ENCODE measurements at places on chromosomes 3 and 15. TPM values are rescaled to one million over a fixed set of nuclear protein-coding genes. Genes with fewer than 3 reads are reported as not detected.

DNA sequence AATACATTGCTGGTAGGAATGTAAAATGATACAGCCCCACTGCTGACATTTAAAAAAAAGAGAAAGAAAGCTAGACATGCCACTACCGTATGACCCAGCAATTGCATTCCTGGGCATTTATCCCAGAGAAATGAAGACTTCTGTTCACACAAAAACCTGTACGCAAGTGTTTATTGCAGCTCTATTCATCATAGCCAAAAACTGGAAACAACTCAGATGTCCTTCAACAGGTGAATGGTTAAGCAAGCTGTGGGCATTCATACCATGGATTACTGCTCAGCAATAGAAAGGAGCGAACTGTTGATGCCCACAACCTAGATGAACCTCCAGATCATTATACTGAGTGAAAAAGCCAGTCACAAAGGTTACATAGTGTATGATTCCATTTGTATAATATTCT, 132.5 kb downstream of the MAP2K5 start:
- no peak for DNase-seq

- DNase-seq: no peak
Observed at GRCh38 chr3:76585794-76586392, 454.0 kb upstream of the ROBO2 start.

DNA sequence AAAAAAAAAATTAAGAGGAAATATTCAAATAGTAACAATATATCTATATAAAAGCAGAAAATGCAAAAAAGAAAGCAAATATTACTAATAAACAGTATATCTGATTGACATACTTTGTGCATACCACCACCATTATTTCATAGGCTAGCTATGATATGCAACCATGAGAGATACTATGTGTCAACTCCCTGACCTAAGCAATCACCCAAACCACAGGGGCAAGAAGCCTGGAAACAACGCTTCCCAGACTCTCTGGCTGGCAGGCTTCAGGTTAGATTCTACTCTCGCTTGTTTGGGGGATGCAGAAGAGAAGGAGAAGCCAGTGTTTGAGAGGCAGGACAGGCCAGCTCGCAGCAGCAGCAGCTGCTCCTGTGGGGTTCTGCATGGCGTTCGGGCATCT, 169.3 kb upstream of the TPM1 start:
- no peak for DNase-seq

- peak; percentile 4 for DNase-seq
Observed at GRCh38 chr3:192246847-192247559, 480.3 kb downstream of the FGF12 start.

GRCh38 chr3:142898346-142899213, 9.7 kb upstream of the PCOLCE2 start:
- DNase-seq: no peak

- no peak for DNase-seq
Observed at GRCh38 chr15:36635681-36636080, 56.3 kb downstream of the CDIN1 start.

Gene RAD54L2
- 22.6 TPM for total RNA-seq

Measured in PC-9 (cell line).